ENCODE measurements at places on chromosomes 2 and 18.

DNA sequence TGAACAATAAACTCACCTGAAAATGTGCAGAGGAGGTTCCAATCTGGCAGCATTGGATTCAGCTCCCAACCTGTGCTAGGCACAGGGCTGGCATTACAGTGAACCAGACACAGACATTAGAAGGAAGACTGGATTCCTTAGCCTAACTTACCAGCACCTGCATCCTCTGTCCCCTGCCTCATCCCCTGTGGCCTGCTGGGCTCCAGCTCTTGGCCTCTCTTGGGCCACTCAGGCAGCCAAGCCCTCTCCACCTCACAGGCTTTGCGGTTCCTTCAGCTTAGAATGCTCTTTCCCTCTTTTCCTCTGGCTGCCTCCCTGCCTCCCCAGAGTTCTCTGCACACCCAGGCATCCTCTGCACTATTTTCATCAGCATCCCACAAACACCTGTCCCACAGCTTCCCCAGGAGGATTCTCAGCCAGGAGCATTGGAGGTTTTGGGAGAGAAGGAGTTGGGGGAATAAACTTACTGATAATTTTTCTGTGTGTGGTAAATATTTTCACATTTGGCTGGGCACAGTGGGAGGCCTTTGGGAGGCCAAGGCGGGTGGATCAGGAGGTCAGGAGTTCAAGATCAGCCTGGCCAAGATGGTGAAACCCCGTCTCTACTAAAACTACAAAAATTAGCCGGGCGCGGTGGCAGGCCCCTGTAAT is 132.0 kb downstream of the INHBB start:
- DNase-seq, result no peak

- DNase-seq, result no peak
Measured at GRCh38 chr2:162041485-162041884, 32.5 kb downstream of the DPP4 start.

GRCh38 chr2:226073496-226074160 is 674.1 kb downstream of the NYAP2 start:
- DNase-seq, result no peak

DNA sequence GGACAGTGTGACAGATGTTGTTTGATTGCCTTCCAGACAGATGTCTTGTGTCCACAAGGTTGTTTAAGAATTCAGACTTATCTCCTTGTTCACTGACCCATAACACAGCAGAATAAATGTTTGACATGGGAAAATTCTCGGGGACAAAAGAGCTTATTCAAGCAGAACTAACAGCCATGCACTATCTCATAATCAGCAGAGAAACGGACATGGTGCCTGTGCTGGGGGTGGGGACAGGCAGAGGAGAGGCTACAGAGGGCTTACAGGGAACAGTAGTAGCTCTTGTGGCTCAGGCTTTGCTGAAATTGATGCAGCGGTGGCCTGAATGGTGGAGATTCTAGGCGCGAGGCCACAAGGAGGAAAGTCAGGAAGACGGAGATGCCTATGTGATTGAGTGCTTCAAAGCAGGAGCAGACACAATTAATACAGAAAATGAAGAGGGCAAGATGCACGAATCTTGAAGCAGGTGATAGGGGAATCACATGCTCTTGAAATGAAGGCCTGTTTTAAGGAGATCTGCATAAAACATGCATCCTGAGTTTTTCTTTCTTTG is 62.0 kb upstream of the CAB39 start:
- DNase-seq, result no peak

- no peak for DNase-seq
Measured at GRCh38 chr2:110958346-110959119, 162.2 kb upstream of the BCL2L11 start.

DNA sequence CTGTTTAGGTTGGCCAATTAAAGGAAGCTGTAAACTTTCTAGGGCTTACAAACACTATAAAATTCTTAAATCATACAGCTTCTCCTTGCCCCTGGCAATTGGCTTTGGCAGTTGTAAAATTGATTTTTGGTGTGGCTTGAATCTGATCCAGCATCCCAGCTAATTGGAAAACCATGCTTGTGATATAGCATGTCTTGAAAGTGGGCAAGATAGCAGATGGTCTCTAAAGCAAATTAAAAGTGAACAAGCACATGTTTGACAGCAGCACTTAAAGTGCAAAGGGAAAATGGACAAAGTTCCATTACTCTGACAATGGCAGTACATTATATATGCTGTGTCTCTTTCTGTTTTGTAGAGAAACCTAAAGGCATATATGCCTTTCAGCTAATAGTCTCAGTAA is 302.9 kb upstream of the NXPH2 start:
- no peak for DNase-seq

DNA sequence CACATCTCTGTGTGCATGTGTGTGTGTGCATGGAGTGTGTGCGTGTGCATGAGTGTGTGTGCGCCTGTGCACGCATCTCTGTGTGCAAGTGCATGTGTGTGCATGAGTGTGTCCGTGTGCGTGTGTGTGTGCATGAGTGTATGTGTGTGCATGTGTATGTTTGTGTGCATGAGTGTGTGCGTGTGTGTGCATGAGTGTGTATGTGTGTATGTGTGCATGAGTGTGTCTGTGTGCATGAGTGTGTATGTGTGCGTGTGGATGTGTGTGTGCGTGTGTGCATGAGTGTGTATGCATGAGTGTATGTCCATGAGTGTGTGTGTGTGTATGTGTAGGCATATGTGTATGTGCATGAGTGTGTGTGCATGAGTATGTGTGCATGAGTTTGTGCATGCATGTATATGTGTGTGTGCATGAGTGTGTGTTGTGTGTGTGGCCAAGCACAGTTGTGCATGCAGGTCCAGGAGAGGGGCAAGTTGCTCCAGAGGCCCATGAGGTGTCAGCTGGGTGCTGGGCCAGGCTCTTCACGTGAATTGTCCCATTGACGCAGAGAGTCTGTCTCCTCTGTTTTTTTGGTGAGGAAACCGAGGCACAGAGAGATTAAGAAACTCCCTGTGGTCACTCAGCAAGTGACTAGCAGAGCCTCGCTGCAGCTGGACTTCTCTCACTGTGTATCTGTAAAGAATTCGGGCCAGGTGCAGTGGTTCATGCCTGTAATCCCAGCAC is 75.5 kb downstream of the ASB1 start:
- no peak for DNase-seq

DNA sequence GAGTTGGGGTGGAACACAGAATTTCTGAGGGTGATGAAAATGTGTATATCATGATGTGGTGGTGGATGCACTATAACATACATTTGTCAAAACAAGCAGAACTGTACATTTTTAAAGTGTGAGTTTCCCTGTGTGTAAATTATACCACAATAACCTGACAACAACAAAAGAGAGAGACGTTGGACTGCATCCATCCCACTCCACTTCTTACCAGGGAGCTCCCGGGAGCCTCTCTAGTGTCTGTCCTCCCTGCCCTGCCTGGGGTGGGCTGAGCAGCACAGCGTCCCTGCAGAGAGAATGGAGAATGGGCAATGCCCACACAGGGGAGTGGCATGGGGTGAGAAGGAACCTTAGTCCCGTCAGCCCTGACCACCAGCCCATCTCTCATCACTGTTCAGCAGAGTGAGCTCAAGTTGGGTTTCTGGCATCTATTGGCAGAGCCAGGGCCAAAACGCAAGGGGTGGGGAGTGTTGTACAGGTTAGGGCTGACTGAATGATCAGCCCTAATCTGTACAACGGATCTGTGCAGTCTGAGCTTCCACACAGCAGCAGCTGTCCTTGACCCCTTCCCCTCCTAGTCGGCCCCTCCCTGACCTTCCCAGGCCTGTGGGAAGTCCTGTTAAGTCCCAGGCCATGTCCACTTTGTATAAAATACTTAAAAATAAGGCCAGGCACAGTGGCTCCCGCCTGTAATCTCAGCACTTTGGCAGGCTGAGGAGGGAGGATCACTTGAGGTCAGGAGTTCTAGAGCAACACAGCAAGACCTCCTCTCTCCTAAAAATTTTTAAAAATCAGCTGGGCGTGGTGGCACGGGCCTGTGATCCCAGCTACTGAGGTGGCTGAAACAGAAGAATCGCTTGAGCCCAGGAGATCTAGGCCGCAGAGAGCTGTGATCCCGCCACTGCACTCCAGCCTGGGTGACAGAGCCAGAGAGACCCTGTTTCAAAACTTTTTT is 3.3 kb upstream of the PROC start:
- DNase-seq, result no peak

DNA sequence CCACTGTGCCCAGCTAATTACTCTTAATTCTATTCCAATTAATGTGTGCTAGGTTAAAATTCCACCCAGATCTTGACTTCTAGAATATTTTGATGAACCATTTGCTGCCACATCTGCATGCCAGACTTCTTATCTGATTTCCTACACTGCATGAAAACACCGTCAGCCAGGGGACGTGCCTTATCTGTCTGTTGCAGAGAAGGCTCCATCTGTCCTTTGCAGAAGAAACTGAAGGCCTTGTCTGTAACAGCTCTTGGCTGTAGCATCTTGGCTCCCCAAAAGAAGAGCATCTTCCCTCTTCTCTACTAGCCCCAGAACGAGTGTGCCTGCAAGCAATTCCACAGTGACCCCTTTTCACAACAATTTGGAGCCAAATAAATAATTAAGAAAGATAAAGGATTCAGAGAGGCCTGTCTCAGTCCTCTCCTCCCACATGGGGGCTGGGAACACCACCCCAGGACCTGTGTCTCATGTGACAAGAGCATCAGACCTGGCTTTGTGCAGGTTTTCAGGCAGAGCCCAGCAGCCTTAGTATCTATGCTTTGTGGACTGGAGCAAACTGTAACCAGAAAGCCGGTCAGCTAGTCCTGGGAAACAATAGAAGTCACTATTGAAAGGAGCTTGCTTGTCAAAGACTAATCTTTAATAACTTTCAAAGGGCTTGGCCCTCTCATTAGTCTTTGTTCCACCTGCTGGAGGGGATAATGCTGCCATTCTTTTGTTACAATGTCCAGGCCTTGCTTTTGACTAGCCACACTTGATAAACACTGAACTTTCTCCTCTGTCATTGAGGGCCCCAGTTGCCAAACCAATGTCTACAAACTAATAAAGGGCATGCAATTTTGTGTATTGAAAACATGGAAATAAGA is 84.0 kb upstream of the NEUROD1 start:
- no peak for DNase-seq

GRCh38 chr2:68577183-68577582 is 66.2 kb upstream of the PROKR1 start:
- DNase-seq, result no peak

- no peak for DNase-seq
Measured at GRCh38 chr18:50654658-50655550, 95.0 kb downstream of the MAPK4 start.

DNA sequence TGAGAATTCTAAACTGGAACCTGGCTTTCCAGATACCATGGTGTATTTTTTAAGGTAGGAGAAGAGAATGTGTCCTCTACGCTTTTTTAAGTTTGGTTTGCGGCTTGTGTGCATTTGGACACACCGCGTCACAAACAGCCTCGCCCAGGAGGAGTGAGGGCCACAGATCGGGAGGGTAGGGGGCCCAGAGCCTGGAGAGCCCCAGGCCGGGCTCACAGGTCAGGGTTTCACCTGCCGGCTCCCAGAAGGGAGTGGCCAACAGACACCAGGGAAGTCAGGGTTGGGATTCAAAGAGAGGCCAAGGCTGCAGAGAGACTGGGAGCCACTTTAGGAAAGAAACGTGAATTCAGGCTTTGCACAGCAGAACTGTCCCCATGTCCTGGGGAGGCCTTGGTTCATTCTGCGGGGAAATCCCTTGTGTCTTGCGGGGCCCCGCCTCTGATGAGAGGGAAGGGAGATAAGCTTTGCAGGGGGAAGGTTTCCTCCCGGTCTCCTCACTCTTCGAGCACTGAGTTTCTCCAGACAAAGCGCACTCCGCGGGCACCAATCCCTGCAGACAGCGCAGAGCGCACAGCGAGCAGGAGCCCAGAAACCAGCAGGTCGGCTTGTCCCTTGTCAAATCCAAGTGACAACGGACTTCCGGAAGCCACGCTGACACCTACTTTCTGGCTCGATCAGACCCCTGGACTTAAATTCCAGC is 2.0 kb upstream of the TUBB6 start:
- no peak for DNase-seq

DNA sequence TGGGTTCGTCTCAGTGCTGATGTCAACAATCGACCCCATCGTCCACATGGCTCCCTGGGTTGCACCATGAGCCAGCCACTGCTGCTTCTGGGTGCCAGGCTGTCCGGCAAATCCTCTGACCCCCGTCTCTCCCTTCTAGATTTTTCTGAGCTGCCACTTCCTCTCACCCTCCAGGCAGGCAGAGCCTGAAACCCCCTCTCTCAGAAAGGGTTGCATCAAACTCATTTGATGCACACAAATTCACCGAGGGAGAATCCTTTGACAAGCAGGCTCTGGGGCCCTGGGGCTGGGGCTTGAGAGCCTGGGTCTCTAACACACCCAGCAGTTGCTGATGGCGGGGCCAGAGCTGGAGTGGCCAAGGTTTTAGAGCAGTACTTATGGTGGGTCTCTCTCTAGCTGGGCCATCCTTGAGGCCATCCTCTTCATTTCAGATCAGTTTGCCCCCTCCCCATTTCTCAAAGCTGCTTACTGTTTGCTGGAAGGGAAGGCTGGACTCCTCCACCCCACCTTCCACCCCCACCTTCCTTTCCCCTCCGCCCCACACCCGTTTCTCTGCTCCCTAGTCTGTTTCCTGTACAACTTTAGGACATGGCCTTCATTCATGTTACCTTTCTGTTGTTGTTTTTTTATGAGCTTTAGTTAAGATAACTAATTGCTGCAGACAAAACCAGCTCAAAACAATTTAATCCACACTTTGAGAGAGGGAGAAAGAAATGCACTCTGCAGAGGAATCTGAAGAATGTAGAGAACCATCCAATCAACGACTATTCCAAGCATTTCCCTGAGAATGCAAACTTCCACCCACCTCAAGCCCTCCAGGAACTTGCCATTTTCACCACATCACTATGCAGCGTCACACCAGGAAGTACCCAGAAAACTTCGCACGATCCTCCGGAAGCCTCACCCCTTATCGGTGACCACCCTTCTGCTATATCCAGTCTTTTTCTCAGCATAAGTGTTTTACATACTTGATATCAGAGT is 69.5 kb downstream of the ARL4C start:
- peak; percentile 43 for DNase-seq

DNA sequence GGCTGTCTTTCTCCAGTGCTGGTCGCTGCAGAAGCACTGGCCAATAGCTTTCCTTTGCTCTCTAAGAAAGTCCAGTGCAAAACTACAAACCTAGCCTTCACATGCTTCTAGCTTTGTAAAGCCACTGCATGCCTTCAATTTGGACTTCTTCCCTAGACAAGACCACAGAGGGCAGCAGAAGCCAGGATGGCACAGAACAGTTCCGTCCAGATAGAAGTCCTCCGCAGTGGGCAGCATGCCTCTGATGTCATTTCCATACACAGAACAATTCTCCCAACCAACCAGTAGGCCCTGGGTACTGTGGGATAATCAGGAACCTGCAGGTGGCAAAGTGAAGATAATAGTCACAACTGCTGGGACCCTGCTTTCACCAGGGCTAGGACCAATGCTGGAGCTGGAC is 3.3 kb downstream of the ST6GAL2 start:
- no peak for DNase-seq

Measured in amniotic stem cell (primary cell).